NCI-H460 (cell line): ENCODE measurements at places on chromosomes 7 and 10.

- no peak for DNase-seq
These were observed 5.0 kb downstream of the SLC16A9 start for GRCh38 chr10:59704630-59705029.

GRCh38 chr7:7829667-7830066, 111.3 kb upstream of the RPA3 start:
- no peak for DNase-seq

DNA sequence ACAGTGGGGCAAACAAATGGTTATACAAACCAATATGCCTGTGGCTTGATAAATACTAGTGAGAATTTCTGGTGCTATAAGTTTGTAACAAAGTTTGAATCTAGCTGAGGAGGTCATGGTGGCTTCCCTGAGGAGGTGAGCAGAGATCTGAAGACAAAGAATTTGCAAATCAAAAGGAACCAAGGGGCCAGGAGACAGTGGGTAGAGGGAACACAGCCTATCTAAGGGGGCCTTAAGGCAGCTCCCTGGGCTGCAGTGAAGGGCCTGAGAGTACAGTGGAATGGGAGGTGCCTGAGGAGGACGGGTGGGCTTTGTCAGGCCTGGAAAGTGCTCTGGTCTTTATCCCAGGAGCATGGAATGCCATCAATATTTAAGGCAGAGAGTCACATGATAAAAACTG, 21.8 kb downstream of the RNF133 start:
- no peak for DNase-seq

DNA sequence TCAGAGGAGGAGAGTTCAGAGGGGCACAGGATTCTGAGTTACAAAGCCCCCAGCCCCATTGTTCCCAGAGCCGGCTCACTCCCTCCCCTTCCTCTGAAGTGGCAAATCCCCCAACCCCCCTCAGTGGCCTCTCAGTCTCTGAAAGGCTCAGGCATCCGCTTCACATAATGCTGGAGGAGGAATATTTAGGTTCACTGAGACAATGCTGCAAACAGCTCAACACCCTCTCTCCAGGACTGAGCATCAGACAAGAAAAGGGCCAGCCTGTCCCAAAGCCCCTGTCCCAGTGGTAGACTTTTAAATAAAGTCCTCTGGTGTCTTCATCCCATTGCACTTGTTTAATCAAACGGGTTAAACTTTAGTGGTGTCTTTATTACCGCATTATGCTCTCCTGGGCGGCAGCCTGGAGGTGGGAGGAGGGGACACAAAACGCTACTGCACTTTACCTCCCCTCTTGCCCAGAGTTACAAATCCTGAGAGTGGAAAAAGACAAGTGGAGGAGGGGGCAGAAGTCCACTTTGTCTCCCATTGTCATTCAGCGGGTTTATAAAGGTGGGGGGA, 257.9 kb downstream of the FGFR2 start:
- no peak for DNase-seq

DNA sequence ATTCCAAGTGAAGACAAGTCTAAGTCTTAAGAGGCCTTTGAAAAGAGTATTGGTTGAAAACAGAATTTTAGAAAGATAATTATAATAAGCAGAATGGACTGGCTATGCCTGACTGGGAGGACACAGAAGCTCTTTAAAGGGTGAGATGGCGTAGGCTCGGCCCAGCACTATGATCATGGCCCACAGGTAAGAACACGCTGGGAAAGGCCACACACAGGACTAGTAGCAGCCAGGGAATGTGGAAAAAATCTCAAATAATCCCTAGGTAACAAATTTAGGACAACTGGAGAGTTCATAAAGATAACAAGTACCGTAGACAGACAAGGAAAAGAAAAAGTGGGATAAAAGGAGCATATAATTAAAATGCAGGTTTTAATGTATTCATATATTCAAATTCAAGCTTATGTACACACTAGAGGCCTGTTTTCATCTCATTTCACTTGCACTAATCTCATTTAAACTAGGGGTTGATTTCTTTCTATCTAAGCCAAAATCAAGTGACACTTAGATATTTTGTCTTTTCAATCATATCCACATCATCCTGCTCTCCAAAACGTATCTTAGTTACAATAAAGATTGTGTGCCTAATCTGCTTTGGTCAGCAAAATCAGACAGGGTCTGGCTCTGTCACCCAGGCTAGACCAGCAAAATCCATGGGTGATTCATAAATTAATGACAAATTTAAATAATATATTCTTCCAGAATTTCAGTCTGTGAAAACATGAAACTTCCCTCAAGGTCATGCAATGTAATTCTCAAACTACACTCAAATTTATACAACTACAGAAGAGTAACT, 53.0 kb downstream of the EZH2 start:
- DNase-seq = no peak

- no peak for DNase-seq
These were observed 66.6 kb downstream of the COBL start for GRCh38 chr7:51249991-51250390.

DNA sequence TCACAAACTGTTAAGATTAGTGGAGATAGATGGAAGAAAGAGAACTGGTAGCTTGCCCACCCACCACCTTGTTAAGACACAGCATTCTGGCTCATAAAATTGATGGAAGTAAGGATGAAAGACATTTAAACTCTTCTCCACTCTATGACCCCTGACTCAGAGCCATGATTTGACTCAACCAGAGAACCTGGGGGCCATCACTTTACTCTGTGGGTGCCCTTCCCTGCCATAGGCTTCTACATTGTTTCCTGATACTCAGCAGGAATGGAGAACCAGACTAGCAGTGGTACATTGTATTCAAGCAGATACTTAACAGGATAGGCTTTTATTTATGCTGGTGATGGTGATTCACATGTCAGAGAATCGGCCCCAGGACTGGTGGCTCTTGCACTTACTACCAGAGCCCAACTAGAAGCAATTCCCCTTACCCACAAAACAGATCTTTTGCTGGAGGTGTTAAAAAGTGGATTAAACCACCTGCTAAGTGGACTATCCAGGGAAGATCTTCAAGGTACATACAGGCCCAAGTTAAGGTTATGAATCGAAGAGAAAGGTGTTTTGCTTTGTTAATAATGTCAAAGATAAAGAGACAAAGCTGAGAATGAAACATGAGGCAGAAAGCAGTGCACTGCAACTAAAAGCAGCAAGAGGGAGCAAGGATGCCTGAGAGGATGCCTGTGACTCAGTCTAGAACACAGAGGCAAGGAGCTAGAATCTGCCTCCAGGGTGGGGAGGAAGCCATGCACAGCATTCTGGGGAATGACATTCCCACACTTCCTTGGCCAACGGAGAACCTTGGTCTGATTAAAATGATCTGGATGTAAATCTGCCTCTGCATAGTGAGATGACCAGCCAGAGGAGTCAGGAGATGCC, 36.0 kb upstream of the GLI3 start:
- peak; percentile 52 for DNase-seq

DNA sequence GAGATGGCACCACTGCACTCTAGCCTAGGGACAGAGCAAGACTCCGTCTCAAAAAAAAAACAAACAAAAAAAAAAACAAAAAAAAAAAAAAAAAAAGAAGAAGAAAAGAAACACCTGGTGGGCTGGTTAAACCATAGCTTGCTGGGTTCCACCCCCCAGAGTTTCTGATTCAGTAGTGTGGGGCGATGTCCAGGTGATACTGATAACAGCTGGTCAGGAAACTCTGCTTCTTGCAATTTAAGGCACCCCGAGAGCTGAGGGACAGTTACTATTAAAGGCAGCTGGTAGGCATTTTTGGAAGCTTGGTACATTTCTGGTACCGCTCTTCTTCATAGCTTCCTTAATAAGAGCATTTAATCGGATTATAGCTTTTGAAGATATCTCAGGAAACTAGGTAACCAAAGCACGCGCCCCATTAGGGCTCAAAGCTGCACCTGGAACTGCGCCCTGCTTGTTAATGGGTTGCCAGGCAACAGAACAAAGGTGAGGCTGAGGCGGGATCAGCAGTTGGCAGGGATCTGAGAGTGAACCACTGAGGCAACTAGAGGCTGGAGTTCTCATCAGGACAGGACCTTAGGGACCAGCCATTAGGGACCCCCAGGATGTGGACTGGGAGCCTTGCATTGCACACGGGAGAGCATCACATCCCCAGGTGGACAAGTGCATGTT, 6.5 kb upstream of the SDK1 start:
- no peak for DNase-seq

- no peak for DNase-seq
These were observed 10.0 kb downstream of the CYP3A5 start for GRCh38 chr7:99669782-99670181.

GRCh38 chr7:157360483-157361025, 23.8 kb downstream of the DNAJB6 start:
- DNase-seq = no peak

DNA sequence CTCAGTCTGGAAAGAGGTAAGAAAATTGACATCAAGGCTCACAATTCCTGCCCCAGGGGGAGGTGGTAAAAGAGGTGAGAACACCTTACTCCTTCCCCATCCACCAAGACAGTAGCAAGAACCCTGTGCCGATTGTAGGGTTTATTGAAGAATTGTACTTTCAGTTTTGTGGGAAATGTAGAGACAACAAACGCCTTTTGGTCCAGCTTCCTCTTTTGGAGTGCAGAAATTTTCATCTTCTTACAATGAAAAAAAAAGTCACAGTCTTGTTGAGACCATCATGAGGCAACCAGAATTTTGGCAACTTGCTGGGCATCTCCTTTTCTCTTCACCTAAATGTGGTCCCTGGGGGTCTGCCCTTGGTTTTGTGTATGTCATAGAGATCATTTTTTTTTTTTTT, 217.7 kb downstream of the TMEM178B start:
- no peak for DNase-seq

GRCh38 chr7:73560109-73560835, 2.8 kb upstream of the BCL7B start:
- peak; percentile 39 for DNase-seq

GRCh38 chr10:83089335-83089734, 1050.0 kb upstream of the GHITM start:
- no peak for DNase-seq

DNA sequence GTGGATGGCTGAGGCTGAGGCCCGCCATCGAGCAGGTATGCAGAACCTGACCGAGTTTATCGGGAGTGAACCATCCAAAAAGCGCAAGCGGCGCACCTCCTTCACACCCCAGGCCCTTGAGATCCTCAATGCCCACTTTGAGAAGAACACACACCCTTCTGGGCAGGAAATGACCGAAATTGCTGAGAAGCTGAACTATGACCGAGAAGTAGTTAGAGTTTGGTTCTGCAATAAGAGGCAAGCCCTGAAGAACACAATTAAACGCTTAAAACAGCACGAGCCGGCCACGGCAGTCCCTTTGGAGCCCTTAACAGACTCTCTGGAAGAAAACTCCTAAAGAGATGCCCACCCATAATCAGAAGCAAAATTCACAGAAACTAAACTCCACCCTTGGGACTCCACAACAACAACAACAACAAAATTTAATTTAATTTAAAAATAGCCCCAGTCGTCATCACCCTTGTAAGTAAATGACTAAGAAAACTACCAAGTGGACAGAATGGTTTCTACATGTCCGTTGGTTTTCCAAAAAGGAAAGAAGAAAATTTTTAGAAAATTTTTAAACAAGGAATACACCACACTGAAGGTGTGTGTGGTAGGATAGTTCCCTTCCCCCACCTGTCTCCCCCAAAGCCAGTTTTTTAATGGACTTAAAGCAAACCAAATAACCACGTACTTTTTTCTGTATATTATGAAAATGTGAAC, 101.7 kb upstream of the YAE1 start:
- no peak for DNase-seq

- no peak for DNase-seq
These were observed 2.7 kb downstream of the MXI1 start for GRCh38 chr10:110209926-110210673.

DNA sequence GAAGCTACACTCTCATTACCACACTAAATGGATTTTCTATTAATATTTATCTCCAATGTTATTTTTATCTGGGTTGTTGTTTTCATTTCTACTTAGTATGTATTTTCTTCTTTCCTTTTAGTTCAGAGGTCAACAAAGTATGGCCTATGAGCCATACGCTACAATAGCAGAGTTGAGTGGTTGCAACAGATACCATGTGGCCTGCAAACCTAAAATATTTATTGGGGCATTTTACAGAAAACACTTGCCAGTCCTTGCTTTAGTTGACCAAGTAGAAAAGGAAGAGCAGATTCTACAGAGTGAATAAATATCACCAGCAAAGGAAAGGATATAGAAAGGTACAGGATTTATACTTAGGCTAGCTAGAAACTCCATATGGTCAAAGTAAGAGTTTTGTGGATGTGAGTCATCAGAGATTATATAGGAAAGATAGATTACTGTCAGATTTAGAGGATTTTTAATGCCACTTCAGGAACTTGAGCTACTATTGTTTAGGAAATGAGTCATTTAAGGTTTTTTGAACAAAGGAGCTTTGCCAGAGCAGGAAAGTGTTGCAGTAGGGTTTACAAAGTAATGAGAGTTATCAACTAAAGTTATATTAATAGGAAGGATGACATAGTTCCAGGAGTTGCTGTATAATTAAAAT, 323.3 kb upstream of the KAT6B start:
- DNase-seq = no peak

DNA sequence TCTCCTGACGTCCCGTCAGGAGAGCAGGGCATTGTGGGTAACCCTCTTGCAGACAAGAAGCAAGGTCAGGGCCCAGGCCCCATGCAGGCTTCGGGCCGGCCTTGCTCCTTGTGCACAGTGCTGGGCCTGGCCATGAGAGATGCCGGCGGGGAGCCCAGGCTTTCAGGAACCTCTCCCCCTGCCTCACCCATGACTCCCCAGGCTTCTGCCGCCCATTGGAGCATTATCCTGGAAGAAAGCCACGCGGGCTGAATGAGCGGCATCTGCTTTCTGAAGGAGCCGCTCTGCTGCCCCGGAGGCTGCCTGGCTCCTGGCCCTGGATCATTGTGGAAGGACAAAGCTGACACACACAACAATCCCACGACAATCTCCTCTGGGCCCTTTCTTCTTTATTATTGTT, 233.5 kb downstream of the TCF7L2 start:
- no peak for DNase-seq

- no peak for DNase-seq
These were observed 75.3 kb upstream of the DNAAF5 start for GRCh38 chr7:651032-651728.

- no peak for DNase-seq
These were observed 122.3 kb downstream of the SVIL start for GRCh38 chr10:29512425-29512974.

DNA sequence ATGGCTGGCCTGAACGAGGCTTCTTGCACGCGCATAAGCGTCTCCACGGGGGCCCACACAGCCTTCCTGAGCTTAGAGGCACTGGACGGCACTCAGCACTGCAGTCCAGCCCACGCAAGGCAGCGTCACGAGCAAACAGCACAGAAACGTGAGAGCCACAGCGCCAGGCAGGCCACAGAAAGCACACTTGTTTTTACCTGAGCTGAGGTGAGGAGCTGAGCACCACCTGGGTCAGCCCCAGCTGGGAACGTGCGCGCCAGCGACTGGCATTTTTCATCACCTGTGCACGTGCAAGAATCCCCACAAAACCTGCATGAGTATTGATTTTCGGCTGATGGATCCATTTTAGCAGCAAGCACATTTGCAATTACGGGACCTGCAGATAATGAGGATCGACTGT, 26.7 kb downstream of the IQCE start:
- DNase-seq = no peak

GRCh38 chr7:39033885-39034624, 56.3 kb downstream of the POU6F2 start:
- no peak for DNase-seq

- DNase-seq = peak; percentile 83
These were observed 36.2 kb upstream of the GTF2IRD1 start for GRCh38 chr7:74417419-74417971.
